ENCODE measurements at places on chromosomes 13 and 19. TPM values are rescaled to one million over a fixed set of nuclear protein-coding genes. Genes with fewer than 3 reads are reported as not detected.

LRRC4B gene
- total RNA-seq: 1.3 TPM

ATP11A gene
- 27.2 TPM for total RNA-seq

TUBB4A gene
- total RNA-seq: 0.48 TPM

GRCh38 chr13:102696465-102696864 is 1.6 kb upstream of the METTL21C start:
- DNase-seq: no peak

- no peak for DNase-seq
Measured at GRCh38 chr19:13872695-13873389, 4.1 kb upstream of the NANOS3 start.

- DNase-seq: no peak
Measured at GRCh38 chr13:110509478-110509926, 52.0 kb downstream of the RAB20 start.
